ENCODE measurements at places on chromosomes 12 and 14. TPM values are rescaled to one million over a fixed set of nuclear protein-coding genes. Genes with fewer than 3 reads are reported as not detected.

KLRK1 gene
- total RNA-seq = 0.28 TPM

YEATS4 gene
- total RNA-seq = 8.5 TPM

SERPINA12 gene
- not detected for total RNA-seq

- no peak for DNase-seq
These were observed 120.8 kb downstream of the GLT1D1 start for GRCh38 chr12:128973883-128974681.

DNA sequence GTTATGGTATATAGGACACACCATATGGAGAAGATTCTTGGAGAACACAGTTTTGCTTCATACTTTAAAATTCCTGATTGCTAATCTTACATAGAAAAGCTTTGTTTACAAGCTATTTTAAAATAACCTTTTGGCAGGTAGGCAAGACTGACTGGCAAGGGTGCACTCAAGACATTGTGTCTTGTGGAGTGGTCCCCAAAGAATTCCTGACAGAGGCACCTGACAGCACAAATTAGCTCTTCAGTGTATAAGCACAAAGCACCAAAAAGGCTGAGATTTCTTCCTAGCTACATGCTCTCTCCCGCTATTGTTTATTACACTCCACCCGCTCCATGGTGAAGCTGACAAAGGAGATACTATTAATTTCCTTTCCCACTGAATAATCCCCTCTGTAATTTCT, 139.4 kb downstream of the MON2 start:
- no peak for DNase-seq

GRCh38 chr12:96323906-96324305, 76.3 kb downstream of the CDK17 start:
- no peak for DNase-seq

ITGA5 gene
- 144 TPM for total RNA-seq

DNA sequence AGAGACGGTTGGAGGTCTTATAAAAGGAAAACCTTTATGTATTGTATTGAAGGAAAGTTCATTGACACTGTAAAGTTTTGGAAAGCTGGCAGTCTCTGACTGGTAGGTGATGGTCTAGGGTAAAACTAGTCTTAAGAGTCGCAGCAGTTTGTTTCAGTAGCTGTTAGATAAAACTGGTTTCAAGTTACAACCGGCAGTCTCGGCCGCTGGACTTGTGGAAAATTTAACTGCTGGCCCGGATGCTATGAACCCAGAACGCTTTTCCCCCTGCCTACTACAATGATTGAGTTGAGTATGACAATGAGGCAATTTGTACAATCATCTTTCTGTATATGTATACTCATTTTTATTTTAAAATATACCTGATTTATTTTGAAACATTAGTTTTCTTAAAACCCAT, 1426.9 kb downstream of the AACS start:
- no peak for DNase-seq

FAIM2 gene
- 9.8 TPM for total RNA-seq

DNA sequence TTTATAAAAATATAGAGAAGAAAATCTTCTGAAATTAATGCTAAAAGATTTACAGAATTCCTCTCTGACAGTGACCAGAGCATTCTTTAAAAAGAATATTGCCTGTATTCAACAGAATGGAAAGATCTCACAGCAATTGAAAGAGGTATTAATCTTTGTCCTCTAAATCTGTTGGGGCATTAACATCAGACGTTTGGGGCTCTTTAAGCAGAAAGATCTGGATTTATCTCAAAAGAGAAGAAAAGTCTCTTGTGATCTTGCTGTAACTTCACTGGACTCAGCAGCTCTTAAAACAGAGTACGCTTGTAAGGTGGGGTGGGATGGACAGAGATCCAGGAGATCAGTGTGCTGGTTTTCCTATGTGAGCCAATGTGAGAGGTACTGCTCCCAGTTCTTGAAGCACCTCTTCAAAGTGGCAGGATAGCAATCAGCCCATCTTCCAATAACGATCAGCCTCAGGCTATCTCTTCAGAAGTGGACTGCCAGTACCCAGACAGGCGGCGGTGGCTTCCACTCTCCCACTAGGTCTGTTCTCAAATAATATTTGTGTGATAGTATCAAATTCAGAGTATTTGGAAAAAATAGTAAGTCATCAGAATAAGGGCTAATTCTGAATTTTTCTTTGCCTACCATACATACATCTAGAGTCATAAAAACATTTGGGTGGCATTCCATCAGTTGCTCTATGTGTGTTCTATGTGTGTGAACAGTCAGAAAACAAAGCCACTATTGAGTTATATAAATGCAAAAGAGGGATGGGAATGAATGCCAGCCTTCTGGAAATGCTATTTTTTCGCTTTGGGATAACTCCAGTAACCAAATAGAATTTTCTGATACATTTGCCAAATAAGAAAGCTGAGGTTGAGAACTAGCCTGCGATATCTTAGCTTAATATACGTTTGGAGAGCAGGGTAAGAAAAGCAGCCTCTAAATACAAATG, 237.4 kb upstream of the RGS6 start:
- no peak for DNase-seq

DNA sequence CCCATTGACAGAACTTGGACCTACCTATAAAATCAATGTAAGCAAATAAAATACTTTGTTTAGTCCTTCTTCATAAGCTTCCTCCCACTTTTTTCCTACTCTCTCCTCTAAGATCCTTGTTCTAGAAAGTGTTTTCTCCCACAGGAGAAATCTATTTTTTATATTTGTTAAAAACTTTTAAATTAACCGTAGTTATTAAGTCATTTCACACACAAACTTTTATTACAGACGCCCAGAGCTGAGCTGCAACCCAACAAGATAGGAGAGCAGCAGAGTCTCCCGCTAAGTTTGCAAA, 27.7 kb downstream of the DAD1 start:
- DNase-seq = no peak

DNA sequence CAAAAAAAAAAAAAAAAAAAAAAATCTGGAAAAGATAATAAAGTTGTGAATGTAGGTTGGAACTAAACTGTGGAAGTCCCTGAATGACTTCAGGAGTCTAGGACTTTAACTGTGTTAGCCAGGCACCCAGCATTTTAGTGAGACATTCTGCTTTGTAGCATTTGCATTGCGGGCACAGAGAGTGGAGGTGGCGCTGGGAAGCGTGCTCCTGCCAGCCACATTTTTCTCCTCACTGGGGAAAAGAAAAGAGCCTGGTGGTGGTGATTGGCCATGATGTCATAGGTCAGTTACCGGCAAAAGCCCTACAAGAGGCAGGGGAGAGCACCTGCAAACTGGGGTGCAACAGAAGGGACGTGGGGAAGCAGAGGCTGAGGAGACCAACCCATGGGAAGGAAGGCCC, 9.7 kb upstream of the GAPDH start:
- no peak for DNase-seq

APOLD1 gene
- 70.2 TPM for total RNA-seq

- no peak for DNase-seq
These were observed 9.2 kb downstream of the KTN1 start for GRCh38 chr14:55589171-55589570.

DNA sequence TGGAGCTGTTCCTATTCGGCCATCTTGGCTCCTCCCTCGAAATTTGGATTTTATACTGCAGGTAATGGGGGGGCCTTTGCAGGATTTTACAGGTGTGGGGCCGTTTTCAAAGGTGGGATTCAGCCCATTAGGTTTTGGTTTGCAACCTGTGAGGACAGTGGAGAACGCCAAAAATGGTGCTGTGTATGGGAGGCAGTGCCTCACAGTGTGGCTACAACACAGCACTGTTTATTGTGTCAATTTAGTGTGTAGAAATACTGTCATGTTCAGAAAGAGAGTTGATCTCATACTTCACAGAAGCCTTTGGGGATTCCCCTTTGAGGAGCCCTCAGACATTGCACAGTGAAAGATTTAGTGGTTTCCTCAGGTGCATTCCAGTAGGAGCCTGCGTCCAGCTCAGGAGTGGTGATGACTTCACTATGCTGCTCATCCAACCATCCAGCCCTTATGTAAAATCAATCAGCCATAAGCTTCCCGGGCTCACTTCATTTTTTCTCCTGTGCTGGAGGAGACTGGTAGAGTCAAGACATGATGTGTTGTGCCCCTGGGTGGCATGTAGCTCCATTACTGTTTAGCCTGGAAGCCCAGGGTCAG, 92.7 kb upstream of the PRMT8 start:
- no peak for DNase-seq

C12orf60 gene
- total RNA-seq = 0.90 TPM

RPAP3 gene
- total RNA-seq = 14.3 TPM

GRCh38 chr14:50677527-50678063, 9.5 kb upstream of the SAV1 start:
- no peak for DNase-seq

DNA sequence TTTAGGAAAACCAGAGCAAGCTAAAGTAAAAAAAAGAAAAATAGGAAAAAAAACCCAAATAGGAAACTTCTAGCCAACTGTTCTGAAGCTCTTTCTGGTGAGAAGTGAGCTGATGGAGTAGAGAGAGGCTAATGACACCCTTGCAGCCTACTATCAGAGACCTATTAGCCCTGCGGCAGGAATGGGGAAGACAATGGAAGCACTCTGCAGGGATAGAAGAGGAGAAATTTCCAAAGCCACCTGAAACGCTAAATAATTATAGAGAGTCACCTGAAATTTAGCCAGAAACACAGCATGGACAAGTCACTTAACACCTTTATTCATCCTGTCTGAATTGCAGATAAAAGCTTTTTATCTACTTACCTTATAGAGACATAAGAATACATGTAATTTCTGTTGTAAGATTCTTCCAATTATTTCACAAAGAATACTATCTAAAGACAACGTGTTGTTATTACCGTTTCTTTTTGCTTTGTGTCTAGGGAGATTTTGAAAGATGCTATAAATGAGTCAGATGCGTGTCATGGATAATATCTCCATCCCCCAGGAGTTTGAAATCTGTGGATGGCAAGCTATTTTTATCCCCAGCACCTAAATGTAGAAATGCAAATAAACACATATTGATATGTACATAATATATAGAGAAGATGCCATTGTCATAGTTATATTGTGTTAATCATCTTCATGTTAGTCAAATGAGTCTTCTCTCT, 138.6 kb downstream of the TPH2 start:
- no peak for DNase-seq

GRCh38 chr12:106487664-106488063, 95.1 kb upstream of the RFX4 start:
- DNase-seq = no peak

DNA sequence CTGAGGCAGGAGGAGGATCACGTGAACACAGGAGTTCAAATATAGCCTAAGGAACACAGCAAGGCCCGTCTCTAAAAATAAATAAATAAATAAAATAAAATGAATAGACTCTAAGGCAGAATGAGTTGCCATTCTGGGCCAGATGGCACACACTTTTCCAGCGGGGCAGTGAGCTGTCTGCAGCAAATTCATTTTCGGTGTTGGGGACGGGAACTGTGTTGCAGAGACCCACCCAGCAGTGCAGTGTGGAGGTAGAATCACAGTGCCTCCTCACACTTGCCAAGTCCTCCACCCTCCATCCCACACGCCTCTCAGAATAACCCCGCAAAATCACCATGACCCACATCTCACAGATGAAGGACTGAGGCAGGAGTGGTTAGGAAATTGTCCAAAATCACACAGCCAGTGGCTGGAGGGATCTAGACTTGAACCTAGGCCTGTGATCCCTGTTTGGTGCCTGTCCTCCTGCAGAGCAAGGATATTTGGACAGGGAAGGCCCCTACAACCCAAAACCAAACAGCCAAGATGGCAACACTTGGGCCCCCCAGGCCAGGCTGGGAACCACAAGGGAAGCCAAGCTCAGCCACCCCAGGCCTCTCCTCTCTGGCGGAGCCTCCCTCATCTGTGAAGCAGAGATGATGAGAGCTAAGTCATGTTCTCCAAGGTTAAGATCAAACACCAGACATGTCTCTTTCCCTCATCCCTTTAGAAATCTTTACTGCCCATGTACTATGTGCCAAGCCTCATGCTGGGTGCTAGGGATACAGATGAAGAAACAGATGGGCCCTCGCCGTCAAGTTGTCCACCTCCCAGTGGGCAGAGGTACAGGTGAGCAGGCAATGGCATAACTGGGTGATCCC, 152.7 kb downstream of the DPF3 start:
- peak; percentile 40 for DNase-seq

- no peak for DNase-seq
These were observed 28.4 kb downstream of the PTPN11 start for GRCh38 chr12:112447106-112447505.

- no peak for DNase-seq
These were observed 162.4 kb downstream of the C12orf75 start for GRCh38 chr12:105492591-105493545.

DNA sequence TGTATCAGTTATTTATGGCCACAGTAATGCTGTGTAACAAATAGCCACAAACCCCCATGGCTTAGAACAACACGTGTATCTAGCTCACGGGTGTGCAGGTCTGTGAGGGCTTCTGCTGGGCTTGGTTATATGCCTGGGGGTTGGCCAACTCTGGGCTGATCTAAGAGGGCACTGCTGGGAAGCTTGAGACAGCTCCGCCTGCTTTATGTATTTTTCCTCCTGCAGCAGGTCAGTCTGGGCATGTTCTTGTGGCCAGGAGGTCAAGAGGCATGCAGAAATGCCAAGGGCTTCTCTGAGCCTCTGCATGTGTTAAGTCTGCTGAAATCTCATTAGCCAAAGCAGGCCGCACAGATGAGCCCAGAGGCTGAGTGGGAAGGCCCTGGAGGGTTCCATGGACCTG, 105.8 kb downstream of the ZNF664 start:
- DNase-seq = no peak

BICD1 gene
- 6.6 TPM for total RNA-seq

GRCh38 chr14:64708148-64709004, 4.2 kb downstream of the PLEKHG3 start:
- no peak for DNase-seq

- DNase-seq = no peak
These were observed 25.4 kb downstream of the SRRM4 start for GRCh38 chr12:119006746-119007145.

INHBC gene
- total RNA-seq = not detected

DNA sequence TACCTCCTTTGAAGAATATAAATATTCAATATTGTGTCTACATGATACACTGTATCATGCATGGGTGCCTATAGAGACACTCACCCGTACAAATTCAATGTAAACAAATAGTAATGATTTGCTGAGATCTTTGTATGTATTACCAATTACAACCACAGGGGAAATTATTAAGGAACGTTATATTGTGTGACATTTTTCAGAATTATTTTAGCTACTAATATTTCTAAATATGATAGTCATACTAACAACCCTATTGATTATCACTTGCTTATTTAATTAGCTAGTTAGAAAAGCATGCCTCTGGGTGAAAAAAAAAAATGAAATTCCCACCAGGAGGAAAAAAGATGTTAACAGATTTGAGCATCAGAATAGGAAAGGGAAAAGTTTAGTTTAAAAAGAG, 2.1 kb downstream of the SOX5 start:
- DNase-seq = no peak

GRCh38 chr14:88793259-88793625, 489 bp upstream of the EML5 start:
- no peak for DNase-seq

NTF3 gene
- 0.63 TPM for total RNA-seq

- DNase-seq = no peak
These were observed 14.9 kb downstream of the DCAF5 start for GRCh38 chr14:69137843-69138535.

- DNase-seq = no peak
These were observed 133.8 kb upstream of the CPM start for GRCh38 chr12:69066492-69067373.

All from right atrium auricular region (tissue), 2 donors.